Hypothalamus (tissue), 51 donors: ENCODE measurements at places on chromosomes 7 and 10.

GRCh38 chr7:29619848-29620555 is 56.4 kb downstream of the PRR15 start:
- no peak for DNase-seq

GRCh38 chr7:129741743-129742213 is 130.3 kb downstream of the NRF1 start:
- DNase-seq = no peak

DNA sequence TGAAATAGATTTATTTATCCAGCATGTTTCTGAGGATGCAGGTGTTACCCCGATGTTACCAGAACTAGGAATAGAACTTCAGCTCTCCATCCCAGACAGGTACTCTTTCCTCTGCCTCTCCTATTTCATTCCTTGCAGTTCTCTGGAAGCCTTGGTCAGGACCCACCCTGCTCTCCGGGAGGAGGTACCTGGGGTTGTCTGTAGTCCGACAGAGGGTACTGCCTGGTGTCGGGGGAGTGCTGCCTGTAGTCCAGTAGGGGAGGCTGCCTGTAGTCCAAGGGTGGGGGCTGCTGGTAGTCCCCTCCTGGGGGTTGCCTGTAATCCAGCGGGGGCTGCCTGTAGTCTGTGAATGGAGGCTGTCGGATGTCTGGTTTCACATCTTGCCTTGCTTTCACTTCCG is 328.4 kb downstream of the PHTF2 start:
- DNase-seq = no peak

DNA sequence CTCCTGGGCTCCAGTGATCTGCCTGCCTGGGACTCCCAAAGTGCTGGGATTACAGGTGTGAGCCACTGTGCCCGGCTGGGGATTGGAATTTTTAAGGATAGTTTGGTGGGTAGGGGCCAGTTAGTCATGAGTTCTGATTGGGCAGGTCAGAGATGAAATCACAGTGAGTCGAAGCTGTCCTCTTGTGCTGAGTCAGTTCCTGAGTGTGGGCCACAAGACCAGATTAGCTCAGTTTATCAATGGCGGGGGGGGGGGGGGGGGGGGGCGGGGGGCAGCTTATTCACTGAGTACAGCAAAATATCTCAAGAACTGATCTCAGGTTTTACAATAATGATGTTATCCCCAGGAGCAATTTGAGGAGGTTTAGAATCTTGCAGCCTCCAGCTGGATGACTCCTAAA is 11.6 kb upstream of the ERCC6 start:
- DNase-seq = no peak

DNA sequence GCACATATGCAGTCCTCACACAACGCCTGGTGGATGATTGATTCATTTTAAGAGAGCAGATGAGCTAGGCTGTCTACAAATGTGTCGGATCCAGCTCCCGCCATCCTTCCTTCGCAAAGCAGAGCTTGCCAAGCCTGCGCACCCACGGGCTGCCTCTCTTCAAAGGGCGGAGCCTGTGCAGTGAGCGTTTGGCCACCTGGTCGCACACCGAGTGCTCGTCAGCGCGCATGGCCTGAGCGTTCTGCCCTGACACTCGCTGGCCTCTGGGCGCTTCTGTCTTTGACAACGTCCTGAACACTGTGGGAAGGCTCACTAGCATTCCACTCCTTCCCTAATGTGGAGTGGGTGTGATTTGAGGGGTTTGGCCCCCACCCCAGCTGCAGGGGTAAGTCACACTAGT is 47.1 kb upstream of the TMEM72 start:
- no peak for DNase-seq

- DNase-seq = no peak
Observed at GRCh38 chr10:82472406-82473335, 597.7 kb downstream of the NRG3 start.

DNA sequence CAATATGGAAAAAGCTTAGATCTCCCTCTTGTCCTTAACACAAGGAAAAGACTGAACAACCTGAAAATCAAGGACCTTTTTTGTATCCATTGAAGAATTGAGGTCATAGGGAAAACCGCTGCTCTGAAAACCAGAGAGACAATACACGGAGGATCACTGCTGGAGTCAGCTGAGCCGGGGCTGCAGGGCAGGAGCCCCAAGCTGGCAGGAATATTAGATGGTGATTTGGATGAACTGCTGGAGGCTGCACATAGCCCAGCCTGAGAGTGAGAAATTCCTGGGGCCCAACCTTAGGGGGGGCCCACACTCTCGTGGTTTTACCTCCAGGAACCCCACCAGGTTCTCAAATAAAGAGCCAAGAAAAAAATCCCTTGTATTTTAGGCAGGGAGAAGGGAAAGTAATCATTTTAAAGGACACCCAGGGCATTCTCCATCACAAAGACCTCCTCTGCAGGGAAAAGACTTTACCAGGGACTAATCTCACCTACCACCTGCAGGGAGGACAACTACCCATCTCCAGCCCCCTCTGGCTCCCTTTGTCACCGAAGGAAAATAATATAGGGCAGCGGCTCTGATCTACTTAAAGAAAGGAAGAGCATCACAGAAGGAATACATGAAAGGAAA is 55.4 kb upstream of the RNF32 start:
- DNase-seq = no peak

- DNase-seq = peak; percentile 43
Observed at GRCh38 chr7:94657771-94658693, 2.1 kb upstream of the SGCE start.

- no peak for DNase-seq
Observed at GRCh38 chr10:117413928-117414618, 38.8 kb upstream of the PDZD8 start.

DNA sequence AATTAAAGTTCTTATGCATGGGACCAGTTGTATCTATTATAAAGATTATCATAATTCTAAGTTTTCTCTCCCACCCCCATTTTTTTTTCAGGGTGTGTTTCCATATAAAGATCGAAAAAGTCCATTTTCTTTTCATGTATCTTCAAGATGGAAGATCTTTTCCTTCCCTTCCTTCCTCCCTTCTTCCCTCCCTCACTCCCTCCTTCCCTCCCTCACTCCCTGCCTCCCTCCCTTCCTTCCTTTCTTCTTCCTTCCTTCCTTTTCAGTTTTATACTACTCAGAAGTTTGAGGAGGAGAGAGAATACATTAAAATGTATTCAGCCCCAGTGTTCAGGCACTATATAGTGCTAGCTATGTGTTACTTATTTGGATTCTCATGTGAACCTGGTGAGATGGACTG is 98.0 kb downstream of the POLL start:
- DNase-seq = no peak

DNA sequence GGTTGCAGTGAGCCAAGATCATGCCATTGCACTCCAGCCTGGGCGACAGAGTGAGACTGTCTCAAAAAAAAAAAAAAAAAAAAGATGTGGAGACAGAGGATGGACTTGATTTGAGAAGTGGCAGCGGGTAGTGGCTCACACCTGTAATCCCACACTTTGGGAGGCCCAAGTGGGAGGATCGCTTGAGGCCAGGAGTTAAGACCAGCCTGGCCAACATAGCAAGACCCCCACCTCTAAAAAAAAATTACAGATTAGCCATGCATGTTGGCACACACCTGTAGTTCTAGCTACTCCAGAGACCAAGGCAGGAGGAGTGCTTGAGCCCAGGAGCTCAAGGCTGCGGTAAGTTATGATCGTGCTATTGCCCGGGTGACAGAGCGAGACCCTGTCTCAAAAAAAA is 24.3 kb upstream of the ASCC1 start:
- no peak for DNase-seq

GRCh38 chr7:99786726-99787335 is 2.8 kb upstream of the CYP3A4 start:
- no peak for DNase-seq
